ENCODE measurements at places on chromosomes 1 and 21.

DNA sequence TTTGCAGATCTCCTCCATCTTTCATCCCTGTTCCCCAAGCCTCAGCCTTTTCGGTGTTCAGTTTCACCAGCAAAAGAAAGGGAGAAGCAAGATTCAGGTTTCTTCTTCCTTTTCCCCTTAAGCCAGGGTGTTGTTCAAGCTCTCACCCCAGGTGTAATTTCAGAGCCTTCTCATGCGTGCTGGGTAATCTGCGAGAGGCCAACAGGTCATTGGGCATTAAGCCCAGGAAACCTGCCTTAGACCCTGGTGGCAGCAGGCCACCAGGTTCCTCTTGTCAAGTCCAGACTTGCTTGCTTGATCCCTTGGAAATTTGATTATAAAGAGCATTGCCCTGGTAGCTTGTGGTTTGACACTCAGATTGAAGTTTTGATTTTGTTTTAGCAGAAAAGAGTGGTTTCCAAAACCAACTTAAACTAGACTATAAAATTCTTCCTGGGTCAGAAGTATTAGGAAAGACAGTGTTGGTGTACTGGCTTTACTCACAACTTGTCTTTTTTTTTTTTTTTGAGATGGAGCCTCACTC lies 6.9 kb downstream of the AKR1A1 start:
- no peak for DNase-seq

DNA sequence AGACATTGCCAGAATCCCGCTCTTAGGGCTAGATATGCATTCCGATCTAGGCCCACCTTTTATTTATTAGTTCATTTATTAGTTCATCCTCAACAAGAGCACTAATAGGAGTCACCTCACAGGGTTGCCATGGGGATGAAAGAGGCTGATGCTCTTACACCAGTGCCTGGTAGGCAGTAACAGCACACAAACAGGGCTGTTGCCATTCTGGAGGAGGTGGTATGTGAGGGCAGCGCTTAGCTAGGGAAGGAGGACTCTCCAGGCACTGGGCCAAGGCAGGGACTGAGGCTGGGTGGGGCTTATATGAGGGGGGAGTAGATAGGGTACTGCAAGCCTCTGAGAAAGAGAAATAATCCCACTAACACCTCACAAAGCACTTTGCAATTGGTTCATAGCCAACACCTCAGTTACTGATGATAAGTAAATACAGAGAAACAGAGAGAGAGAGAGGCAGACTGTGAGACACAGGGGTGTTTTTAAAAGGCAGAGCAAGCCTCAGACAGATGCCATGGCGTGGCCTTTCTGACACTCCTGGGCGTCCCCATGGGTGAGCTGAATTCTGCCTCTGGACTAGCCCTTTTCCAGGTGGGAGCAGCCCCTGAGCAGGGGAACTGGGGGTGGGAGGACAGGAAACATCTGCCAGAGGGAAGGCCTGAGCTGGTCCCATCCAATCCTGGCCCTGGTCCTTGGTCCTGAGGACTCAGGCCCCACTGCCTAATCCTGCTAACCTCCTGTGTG lies 5.9 kb downstream of the FCGR2A start:
- no peak for DNase-seq

DNA sequence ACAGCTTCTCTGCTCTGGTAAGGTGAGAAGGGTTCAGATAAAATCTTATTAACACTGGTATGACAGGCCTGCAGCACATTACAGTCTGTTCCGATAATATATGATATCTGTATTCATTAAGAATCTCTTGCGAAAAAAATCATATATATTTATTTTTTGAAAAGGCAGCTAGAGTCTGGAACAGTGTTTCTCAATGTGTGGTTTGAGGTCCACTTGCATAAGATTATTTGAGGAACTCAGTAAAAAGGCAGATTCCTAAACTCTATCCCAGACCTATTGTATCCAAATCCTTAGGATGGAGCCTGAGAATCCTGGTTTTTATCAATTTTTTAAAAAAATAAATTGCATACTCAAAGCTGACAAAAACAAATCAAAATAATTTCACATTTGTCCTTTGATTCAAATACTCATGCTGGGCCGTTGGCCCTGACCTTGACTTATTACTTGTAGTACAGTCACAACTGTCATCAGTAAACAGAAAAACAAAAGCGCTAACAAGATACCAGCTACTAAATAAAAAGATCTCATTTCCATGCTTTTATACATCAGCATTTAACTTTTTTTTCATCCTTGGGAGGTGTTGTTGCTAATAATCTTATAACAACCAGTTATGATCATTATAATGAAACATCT lies 60.6 kb downstream of the RGS2 start:
- DNase-seq: no peak

DNA sequence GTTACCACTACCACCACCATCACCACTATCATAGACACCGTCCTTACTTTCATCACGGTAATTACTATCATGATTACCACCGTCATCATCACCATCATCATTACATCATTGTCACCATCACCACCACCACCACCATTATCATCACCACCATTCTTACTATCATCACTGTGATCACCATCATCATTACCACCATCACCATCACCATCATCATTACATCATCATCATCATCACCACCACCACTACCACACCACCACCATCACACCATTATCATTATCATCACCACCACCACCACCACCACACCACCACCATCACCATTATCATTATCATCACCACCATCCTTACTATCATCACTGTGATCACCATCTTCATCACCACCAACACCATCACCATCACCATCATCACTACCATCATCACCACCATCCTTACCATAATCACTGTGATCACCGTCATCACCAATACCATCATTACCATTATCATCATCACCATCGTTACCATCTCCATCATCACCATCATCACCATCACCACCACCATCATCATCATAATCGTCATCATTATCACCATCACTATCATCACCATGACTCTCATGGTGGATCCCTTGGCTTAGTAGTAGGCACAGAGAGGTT lies 244.4 kb upstream of the C1orf174 start:
- no peak for DNase-seq

DNA sequence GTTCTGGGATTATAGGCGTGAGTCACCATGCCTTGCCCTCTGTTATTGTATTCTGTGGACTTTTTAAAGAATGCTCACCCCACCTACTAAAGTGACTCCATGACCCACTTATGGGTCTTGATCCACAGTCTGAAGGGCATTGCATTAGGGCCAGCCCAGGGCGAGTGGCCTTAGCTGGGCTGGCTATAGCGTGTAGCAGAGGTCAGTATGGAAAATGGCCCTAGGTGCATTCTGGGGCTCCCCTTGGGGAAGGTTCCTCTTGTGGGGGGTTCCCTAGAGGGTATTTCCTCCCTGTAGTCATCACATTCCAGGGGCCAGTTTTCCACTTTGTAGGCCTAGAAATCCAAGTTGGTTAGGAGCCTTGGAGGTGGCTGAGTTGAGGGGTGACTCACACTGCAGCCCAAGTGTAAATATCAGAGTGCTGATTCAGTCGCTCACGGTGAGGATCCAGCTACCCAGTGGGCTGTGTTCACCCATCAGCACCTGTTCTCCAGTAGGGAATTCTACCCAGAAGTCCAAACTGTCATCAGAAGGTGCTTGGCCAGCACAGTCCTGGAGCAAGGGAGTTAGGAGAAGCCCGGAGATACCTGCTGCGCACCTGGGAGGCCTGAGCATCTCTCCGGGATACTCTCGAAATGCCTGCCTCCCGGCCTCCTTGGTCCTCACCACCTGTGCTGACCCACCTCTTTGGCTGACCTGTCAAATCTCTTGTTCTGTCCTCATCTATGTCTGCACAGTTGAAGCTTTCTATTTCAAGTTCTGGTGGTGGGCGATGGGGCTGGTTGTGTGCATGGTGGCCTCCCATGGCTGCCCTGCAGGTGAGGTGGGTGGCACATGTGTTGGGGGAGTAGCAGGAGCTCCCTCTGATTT lies 52.2 kb downstream of the NENF start:
- DNase-seq: no peak

- no peak for DNase-seq
Observed at GRCh38 chr21:31142600-31142999, 104.3 kb upstream of the KRTAP19-8 start.

DNA sequence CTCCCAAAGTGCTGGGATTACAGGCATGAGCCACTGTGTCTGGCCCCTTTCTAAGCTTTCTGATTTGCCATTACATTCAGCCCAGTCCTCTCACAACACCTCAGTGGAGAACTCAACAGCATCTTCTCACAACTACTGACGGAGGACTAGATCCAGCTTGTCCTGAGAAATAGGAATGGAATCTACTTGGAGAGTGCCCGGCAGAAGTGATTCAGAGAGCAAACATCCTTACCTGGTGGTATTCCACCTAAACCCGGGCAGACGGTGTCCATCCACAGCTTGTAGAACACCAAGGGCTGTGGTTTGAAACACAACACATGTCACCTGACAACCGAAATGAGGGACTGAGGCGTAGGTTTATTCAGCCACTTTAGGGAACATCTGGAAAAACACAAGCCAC lies 28.8 kb upstream of the CCSAP start:
- no peak for DNase-seq

DNA sequence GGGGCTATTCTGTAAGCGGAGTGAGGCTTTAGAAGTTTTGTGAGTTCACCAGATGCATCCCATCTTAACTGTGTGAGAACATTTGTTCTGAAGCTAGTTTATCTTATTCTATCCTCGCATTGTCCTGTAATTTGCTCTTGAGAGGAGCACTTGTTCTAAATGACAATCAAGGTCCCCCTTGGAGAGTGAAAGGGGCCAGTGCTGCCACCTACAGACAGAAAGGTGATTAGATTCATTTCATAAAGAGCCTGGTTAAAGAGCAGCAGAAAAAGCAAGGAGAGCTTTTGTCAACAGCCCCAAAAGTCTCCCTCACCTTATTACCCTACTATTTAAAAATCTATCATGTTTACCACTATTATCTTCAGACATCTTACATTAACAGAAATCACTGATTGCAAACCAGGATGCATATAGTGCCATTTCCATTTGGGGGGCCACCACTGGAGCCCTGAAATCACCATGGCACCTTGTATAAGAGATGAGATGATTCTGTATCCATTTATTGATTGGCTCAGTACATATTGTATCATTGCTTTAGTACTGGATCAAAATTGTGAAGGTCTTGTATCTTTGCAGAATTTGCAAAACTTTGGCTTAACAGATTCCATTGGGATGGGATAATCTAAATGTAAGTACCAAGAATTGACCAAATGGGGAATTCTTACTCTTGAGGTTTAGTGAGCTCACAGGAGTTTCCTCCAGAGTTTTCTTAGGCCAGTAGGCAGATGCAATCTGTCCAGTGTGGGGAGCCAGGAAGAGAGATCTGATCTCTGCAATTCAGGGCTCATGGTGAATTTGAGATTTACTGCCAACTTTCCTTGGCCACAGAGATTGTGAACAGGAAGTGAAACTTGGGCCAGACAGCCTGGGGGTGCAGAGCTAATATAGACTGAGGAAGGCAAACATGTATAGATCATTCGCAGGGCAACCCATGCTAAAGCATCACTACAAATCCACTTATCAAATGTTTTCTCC lies 64.3 kb upstream of the TRABD2B start:
- peak; percentile 58 for DNase-seq

DNA sequence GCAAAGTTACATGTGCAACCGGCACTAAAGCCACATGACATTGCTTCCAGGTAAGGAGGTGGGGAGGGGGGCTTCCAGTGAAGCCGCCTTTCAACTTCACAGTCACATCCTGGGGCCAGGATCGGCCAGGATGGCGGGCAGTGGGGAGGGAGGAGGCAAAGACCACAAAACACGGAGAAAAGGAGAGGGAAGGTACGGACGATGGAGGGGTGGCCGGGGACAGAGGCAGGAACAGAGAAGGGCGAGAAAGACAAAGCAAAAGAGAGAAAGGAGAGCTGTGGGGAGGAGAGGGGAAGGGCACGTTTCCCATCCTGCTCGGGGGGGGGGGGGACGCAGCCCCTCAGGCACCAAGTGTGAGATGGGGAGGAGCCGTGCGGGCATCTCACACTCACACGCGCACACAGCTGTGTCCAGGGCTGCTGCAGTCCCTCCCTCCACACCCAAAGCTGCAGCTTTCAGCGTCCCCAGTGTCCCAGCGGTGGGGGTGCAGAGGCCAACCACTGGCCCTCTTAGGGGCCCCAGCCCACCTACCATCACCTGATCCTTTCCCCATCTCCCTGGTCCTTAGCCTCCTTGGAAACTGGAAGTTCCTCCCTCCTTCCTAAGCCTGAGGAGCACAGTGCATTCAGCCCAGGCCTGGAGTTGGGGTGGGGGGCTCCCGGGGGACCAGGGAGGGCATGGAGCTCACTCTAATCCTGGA lies 2.4 kb downstream of the SH2D5 start:
- DNase-seq: no peak

DNA sequence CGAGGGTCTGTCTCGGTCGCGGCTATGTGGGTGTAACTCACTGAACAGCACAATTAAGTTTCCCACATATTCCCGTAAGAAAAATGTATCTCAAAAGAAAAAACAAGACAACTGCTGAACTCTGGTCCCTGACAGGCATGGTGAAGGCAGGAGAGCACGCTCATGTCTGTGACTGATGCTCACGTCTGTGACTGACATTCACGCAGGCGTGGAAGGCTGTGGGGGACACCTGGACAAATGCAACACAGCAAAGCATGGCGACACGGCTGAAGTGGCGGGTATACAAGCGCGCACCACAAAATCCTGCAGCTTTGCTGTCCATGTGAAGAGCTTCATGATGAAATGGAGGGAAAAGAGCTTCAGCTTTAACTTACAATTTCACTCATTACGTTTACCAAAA lies 6.0 kb downstream of the PTTG1IP start:
- no peak for DNase-seq

DNA sequence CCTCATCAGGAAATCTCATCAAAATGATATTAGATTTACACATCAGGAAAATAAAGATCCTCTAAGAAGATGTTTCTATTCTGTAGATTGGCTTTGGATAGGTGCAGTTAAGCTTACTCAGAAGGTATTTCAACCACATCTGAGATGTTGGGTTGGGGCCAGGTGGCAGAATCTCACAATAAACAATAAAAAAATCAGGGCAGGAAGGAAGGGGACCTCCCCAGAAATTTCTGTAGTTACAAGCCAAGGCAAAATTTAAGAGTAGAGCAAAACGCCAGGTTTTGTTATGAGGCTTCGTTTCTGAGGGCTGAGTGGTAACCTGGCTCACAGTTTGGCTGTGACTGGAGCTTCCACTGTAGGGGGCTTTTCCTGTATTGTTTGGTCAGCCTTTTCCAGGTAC lies 84.8 kb downstream of the HUNK start:
- DNase-seq: no peak

GRCh38 chr1:12601700-12602658 lies 16.0 kb downstream of the DHRS3 start:
- no peak for DNase-seq

GRCh38 chr1:94552071-94552586 lies 10.6 kb upstream of the F3 start:
- no peak for DNase-seq

DNA sequence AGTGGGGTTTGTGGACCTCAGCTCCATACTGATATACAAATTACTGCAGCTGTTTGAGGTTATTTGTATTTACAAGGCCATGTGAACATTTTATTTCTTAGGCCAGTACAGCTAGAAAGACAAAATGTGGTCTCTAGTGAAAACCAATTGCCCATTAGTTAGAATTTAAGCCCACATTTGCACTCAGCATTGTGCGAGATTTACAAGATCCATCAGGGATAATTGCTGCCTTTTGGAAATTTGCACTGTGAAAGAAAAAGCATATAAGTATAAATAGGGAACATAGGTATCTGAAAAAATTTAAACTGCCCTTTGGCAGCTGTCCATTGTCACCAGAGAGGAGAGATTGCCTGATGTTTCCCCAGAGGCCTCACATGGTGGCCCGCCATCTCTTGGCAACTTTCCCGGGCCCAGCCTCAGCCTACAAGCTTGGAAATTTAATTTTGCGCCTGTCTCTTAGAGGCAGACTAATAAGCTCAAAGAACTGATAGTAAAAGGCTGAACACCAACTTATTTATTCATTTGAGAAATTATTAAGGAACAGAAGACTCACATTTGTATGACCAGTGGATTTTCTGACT lies 120.7 kb downstream of the MAP3K21 start:
- DNase-seq: no peak
